ENCODE measurements at places on chromosomes 3 and 15.

GRCh38 chr3:95387242-95388021 is 1324.6 kb downstream of the NSUN3 start:
- no peak for DNase-seq

- no peak for DNase-seq
Measured at GRCh38 chr3:64094713-64095079, 71.4 kb upstream of the PSMD6 start.

- no peak for DNase-seq
Measured at GRCh38 chr3:170768334-170768801, 101.6 kb downstream of the RPL22L1 start.

DNA sequence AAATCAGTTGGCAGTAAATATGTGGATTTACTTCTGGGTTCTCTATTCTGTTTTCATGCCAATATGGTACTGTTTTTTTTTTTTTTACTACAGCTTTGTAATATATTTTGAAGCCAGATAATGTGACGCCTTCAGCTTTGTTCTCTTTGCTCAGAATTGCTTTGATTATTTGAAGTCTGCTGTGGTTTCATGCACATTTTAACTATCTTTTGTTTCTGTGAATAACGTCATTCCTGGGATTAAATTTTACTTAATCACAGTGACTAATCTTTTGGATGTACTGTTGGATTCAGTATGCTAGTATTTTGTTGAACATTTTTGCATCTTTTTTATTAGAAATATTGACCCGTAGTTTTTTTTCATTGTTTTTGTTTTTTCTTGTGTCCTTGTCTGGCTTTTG is 576.5 kb downstream of the ZNF385D start:
- DNase-seq = no peak

- DNase-seq = no peak
Measured at GRCh38 chr3:71579935-71580406, 3.6 kb downstream of the FOXP1 start.

GRCh38 chr3:13296662-13297061 is 123.5 kb downstream of the NUP210 start:
- DNase-seq = no peak

DNA sequence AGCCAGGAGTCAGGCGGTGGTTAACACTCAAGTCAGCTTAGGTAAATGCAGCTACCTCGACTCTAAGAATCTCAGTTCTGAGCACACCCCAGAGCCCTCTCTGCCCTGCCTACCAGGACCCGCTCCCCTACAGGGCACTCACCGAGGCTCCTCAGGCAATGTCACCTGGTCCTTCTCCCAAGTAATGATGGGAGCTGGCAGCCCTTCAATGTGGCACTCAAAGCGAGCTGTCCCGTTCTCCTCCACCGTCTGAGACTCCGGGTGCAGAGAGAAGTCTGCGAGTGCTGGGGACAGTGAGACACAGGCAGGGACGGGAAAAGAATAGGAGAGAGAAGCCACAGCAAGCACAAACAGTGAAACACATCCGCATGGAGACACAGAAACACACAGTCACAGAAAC is 12.7 kb downstream of the IGDCC4 start:
- DNase-seq = no peak

GRCh38 chr3:50365080-50365841 is 5.9 kb upstream of the TMEM115 start:
- peak; percentile 96 for DNase-seq
